Activated CD4-positive, alpha-beta memory T cell treated with anti-CD3 and anti-CD28 coated beads for 36 hours (primary cell): ENCODE measurements at places on chromosomes 2 and 18. TPM values are rescaled to one million over a fixed set of nuclear protein-coding genes. Genes with fewer than 3 reads are reported as not detected.

DNA sequence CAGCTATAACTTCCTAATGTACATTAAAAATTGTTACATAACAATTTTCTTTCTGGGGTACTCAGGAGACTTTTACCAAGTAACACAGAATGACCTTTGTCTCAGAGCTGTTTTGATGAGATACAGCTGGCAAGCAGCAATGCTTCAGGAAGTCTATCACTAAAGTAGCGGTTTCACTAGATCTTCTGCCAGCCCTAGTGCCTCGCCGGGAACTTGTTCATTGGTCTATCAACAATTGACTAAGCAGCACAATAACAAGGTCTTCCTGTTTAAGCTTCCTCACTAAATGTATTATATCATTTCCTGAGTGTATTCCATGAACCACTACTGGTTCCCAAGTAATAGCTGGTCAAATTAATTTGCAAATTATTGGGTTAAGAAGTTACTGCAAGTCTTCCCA, 69.2 kb downstream of the TRIP12 start:
- H3K27ac ChIP-seq: peak overlapping the region; percentile 61
- peak; percentile 65 for DNase-seq
- no peaks in the 10 kb centered on the region for H3K27me3 ChIP-seq

DNA sequence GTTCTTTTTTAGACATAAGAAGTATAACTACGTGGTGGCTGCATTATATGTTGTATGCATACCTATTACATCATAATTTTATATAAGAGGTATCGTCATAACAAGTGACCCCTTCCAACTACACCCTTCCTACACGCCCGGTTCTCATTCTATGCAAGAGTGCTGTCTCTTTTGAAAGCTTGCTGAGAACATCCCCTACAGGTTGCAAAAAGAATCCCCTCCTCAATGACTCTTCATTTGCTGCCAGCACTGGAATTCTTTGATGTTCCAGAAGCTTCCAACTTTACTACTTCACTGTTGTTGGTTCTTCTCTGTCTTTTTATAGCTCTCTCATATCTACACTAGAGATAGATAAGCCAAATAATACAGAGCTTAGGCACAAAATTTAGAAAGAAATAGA, 66.4 kb downstream of the CDH7 start:
- no peaks in the 10 kb centered on the region for H3K4me1 ChIP-seq
- no peaks in the 10 kb centered on the region for H3K36me3 ChIP-seq
- DNase-seq: no peak
- no peak overlapping the region for H3K27ac ChIP-seq

DNA sequence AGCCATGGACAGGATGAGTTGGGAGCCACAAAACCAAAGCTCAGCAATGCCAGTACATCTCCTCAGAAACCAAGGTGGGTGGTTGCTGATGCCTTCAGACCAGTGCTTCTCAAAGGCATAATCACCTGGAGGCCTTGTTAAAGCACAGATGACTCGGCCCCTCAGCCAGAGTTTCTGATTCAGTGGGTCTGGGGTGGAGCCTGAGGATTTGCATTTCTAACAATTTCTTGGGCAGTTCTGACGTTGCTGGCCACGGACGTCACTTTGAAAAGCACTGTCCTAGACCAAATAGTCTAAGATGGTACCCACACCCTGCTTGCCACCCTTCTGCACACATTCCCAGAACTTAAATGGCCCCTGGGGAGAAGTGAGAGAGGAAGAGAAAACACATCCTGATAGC, 24.1 kb upstream of the CDH2 start:
- no peaks in the 10 kb centered on the region for H3K4me1 ChIP-seq
- H3K36me3 ChIP-seq: no peaks in the 10 kb centered on the region
- H3K27me3 ChIP-seq: no peaks in the 10 kb centered on the region
- H3K27ac ChIP-seq: no peak overlapping the region
- no peak for DNase-seq

- H3K4me1 ChIP-seq: no peaks in the 10 kb centered on the region
- H3K4me3 ChIP-seq: no peak overlapping the region
- DNase-seq: no peak
- H3K27ac ChIP-seq: no peak overlapping the region
- H3K36me3 ChIP-seq: no peaks in the 10 kb centered on the region
Measured at GRCh38 chr2:46870051-46870839, 45.4 kb downstream of the MCFD2 start.

- H3K27ac ChIP-seq: no peak overlapping the region
- no peak overlapping the region for H3K4me3 ChIP-seq
- no peaks in the 10 kb centered on the region for H3K27me3 ChIP-seq
- no peak for DNase-seq
- no peaks in the 10 kb centered on the region for H3K4me1 ChIP-seq
Measured at GRCh38 chr2:78439122-78439521, 586.4 kb upstream of the REG3G start.

DNA sequence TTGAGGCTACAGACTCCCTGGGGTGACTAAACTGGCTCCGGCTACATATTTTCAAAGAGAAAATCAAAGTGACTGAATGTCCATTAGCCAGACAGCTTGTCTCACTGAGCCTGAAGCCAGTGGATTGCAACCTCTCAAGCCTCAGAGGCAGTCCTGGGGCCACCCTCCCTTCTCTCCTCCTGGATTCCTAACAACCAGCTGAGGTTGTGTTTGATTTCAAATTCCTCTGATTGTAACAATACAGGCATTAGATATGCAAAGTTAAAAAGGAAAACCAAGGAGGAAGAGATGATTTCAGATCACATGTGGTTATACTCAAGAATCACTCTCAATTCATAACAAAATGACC, 101.0 kb upstream of the LMAN1 start:
- no peaks in the 10 kb centered on the region for H3K36me3 ChIP-seq
- H3K4me3 ChIP-seq: no peak overlapping the region
- H3K4me1 ChIP-seq: no peaks in the 10 kb centered on the region
- DNase-seq: no peak
- no peak overlapping the region for H3K27ac ChIP-seq

- H3K27me3 ChIP-seq: no peaks in the 10 kb centered on the region
- H3K27ac ChIP-seq: no peak overlapping the region
- H3K36me3 ChIP-seq: peaks cover 5% of the 10 kb centered on the region
- DNase-seq: no peak
- H3K4me3 ChIP-seq: no peak overlapping the region
Measured at GRCh38 chr2:10202131-10202665, 79.7 kb downstream of the RRM2 start.

- no peak for DNase-seq
- H3K36me3 ChIP-seq: no peaks in the 10 kb centered on the region
- H3K27me3 ChIP-seq: no peaks in the 10 kb centered on the region
- H3K4me1 ChIP-seq: no peaks in the 10 kb centered on the region
- no peak overlapping the region for H3K4me3 ChIP-seq
Measured at GRCh38 chr2:23620841-23621341, 235.9 kb downstream of the KLHL29 start.

DNA sequence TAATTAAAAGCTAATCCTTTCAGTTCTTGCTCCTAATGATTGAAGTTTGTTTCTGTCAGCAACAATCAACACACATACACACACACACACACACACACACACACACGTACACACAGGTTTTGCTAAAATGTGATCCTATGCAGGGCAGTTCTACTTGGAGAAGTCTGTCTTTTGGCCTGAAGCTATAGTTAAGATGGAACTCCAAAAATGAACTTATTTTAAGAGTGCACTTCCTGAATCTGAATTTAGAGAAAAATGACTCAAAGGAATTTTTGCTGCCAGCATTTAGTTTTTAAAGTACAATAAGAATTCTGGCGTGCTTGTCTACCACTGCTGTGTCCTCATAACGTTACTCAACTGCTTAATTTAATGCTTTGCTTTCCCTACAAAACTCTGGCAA, 6.6 kb downstream of the GALNT5 start:
- peaks cover 2% of the 10 kb centered on the region for H3K27me3 ChIP-seq
- no peaks in the 10 kb centered on the region for H3K36me3 ChIP-seq
- peaks cover 20% of the 10 kb centered on the region for H3K4me1 ChIP-seq
- DNase-seq: no peak
- no peak overlapping the region for H3K27ac ChIP-seq
- H3K4me3 ChIP-seq: no peak overlapping the region

GRCh38 chr2:241218131-241219029, 29.9 kb downstream of the ANO7 start:
- H3K4me1 ChIP-seq: peaks cover 11% of the 10 kb centered on the region
- H3K27ac ChIP-seq: no peak overlapping the region
- DNase-seq: peak; percentile 59

- H3K27ac ChIP-seq: no peak overlapping the region
- H3K27me3 ChIP-seq: peaks cover 69% of the 10 kb centered on the region
- peaks cover 32% of the 10 kb centered on the region for H3K4me1 ChIP-seq
- no peak for DNase-seq
Measured at GRCh38 chr18:62328586-62329525, 3.7 kb downstream of the TNFRSF11A start.

DNA sequence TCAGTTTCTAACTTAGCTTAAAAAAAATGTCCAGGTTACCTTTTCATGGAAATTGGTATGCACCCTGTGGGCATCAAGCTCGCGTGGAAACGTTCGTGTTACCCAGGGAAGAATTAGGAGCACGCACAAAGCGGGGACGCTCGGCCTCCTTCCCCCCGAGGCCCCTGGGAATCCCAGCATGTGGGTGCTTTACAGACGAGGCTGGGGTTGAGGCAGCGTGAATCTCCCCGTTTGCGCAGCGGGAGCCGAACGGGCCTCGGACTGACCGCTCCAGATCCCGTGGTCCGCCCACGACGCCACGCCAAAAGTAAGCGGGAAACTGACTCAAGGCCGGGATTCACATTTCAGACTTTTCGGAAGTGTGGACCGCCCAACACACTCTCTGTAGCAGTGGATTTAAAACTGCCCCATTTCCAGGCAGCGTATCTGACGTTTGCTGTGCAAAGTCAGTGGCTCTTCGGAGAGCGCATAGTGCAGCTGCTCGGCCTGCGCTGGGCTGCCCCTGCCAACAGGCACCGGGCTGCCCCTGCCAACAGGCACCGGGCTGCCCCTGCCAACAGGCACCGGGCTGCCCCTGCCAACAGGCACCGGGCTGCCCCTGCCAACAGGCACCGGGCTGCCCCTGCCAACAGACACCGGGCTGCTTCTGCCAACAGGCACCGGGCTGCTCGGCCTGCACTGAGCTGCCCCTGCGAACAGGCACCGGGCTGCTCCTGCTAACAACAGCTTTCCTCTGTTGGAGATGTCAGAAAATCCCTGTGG, 49.7 kb downstream of the SH3YL1 start:
- no peak overlapping the region for H3K4me3 ChIP-seq
- no peaks in the 10 kb centered on the region for H3K4me1 ChIP-seq
- H3K27ac ChIP-seq: no peak overlapping the region
- H3K36me3 ChIP-seq: peaks cover 11% of the 10 kb centered on the region

DNA sequence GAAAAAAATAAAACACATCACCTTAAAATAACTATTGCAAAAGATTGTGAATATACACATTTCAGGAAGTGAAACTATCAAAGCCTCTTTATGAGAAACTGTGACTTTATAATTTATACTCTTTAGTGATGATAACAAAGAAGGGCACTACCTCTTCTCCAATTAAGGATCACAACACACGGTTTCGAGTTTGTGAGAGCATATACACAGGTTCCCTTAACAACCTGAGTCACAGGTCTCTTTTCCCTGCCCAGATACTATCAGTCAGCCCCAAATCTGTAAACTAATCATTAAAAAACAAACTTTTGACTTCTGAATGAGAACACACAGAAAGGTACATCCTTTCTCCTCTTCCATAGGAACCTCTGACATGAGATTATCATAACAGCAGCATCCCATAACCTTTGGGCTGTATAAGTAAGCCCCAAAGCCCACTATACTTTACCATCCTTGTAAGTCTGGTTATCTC, 44.9 kb downstream of the PTPN2 start:
- H3K36me3 ChIP-seq: peaks cover 24% of the 10 kb centered on the region
- peak overlapping the region; percentile 57 for H3K4me3 ChIP-seq
- peak overlapping the region; percentile 98 for H3K27ac ChIP-seq
- DNase-seq: peak; percentile 20
- no peaks in the 10 kb centered on the region for H3K27me3 ChIP-seq

SCN7A gene
- total RNA-seq: not detected

ST8SIA5 gene
- not detected for total RNA-seq

ACVR2A gene
- total RNA-seq: 3.5 TPM

DSG1 gene
- total RNA-seq: not detected
